ENCODE measurements at places on chromosomes 12 and 14.

DNA sequence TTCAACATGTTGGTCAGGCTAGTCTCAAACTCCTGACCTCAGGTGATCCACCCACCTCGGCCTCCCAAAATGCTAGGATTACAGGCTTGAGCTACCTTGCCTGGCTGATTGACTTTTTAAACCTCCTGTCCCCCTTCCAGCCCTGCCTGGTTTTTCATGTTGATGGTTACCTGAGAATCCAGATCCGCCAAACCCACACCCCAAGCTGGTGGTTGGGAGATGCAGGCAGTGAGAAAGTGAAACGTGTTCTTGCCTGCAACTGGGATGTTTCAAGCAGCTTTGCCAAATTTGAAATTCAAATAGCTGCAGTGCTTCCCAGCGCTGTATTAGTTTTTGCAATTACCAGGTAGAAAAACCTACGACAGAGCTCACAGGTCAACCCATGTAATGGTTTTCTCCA, 238.3 kb upstream of the PWP1 start:
- DNase-seq = no peak

- no peak for DNase-seq
Measured at GRCh38 chr14:99393059-99393655, 87.5 kb downstream of the SETD3 start.

DNA sequence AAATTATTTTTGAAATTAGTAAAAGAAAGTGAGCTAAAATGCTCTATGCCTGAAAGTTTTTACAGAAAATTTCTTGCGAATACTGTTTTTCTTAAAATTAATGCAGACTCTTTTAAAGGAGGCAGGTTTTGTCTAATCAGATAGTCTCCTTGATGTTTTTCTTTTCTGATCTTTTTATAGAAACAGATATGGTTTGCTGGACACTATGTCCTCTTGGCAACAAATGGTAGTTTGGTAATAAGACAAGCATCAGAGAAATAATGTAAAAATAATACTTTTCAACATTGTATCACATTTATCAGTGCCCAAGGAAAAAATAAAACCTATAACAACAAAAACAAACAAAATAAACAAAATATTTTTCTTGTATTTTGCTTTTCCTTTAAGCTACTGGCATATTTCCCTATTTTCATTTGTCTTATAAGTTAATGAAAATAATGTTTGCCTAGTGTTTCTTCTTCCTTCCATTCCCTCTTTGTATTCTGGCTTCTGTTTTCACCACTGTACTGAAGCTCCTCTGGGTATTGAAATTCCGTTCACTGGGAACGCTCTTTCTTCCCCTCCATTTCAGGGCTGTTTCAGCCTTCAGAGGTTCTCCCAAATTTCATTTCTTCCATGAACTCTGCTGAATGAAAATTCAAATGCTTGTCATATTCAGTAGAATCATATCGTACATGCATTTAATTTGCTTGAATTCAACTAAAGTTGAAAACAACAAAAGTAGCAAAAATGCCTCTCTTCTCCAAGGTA, 115.3 kb downstream of the TRMT5 start:
- no peak for DNase-seq

- DNase-seq = no peak
Measured at GRCh38 chr12:2668816-2669215, 126.0 kb upstream of the FKBP4 start.

DNA sequence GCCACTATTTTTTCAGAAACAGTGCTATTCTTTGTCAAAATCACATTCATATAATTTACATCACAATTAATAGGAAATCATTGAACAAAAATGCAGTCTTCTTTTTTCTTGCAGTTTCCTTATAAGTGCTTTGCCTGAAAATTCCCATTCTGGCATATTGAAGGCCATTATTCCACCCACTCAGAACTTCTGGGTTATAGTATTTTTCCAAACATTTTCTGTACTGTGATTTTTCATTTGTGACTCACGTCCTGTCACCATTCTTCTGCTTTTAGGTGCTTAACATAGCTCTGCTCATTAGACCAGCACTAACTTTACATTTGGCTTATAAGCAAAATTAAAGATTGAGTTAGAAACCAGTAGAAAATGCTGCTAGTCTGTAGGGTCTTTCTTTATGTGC, 241.0 kb upstream of the NPAS3 start:
- no peak for DNase-seq

DNA sequence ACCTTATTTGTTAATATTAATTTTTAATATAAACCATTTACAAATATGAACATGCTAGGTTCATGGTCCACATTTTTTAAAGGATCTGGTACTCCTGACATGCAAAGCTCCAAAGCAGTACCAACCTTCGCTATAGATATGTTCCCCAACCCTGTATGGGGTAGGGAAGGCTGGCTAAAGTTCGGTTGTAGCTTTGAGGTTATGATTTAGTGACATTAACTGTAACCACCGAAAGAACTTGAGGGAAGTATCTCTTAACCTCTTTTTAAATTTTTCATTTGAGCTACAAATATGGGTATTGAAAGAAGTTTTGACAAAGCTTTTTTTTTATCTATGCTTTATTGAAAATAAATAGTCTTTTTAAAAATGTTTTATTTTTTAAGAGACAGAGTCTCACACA, 115.5 kb downstream of the DYRK2 start:
- DNase-seq = no peak

DNA sequence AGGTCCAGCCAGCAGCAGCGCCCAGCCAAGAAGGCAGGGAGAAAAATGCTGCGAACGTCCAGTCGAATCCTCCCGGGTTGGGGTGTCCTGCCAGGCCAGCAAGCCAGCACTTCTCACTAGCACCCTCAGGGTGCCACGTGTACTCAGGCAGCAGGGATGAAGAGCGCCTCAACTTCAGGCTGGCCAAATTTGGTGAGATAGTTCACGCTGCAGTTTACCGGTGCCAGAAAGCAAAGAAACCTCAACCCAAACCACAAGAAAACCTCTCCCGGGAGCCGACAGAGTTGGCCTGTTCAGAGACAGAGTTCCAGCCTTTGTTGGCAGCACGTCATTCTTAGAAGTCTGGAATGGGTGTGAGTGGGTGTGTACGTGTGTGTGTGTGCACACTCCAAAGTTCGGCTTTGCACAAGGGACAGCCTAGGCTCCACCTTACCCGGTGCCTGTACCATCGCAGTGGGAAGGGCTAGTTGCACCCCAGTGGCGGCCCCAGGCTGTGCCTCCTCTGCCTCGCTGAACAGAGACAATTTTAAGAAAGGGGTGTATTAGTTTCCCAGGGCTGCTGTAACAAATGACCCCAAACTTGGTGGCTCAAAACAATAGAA, 42.1 kb downstream of the ELK3 start:
- peak; percentile 91 for DNase-seq

DNA sequence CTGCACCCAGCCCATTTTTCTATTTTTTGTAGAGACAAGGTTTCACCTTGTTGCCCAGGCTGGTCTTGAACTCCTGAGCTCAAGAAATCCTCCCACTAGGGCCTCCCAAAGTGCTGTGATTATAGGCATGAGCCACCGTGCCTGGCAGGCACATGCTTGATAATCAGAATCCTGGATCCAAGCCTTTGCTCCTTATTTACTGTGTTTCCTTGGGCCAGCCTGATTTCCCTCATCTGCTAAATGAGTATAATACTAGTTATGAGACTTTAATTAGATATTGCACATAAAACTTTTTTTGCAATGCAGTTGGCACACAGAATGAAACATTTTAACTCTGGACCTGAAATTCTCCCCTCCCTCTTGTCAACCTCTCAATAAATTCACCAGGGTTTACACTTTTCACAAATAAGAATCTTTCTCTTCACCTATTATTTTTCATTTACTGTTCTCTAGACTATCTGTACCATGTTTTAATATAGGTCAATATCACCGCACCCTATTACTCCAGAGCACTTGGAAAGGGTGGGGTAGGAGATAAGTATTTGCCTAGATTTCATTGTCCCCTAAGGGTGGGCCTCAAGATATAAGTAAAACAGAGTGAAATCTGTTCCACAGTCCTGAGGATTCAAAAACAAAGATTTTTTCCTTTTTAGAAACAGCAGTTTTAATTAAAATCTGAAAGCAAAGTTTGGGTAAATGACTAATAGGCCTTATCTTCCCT, 69.2 kb upstream of the NR2C1 start:
- no peak for DNase-seq

GRCh38 chr14:66000766-66001165, 485.4 kb upstream of the CCDC196 start:
- DNase-seq = no peak

GRCh38 chr12:59873136-59873535, 277.3 kb downstream of the SLC16A7 start:
- no peak for DNase-seq

DNA sequence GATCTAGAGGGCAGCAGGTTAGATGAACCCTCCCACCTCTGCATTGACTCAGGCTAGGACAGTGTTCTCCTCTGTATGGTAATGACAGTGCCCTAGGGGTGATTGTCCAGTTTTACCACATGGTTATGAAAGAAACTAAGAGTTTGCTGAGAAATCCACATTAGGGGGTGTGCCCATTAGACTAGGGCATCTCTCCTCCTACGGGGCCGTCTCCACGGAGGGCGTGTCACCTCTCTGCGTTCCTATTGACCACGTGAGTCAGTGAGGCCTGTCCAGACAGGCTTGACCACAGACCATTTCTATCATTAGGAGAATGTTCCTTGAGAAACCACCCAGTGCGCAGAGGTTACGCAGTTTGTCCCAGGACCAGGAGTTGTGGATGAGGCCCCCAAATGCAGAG, 8.3 kb downstream of the MVK start:
- DNase-seq = peak; percentile 34

GRCh38 chr12:120257041-120257821, 8.3 kb downstream of the PXN start:
- peak; percentile 98 for DNase-seq

Data from MG63 (cell line).